ENCODE measurements at places on chromosomes 16 and 17.
A peak's percentile ranks its signal among the peaks of the same experiment; 100 is the strongest.

DNA sequence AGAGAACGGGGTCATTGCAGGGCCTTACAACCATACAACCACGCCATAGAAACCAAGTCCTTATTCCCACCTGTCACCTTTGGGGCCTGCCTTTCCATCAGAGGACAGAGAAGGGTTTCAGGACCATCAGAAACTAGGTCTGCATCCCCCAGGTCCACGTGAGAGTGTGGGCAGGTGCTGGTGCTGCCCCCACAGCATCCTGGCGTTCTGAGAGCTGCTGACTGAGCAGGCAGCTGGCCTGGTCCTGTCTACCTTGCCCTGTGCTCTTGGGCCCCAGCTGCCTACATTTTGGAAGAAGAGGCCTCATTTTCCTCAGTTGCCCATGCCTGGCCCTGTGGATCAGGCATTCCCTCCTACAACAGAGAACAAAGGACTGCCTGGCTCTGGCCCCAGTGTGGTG lies 21.6 kb downstream of the ZNF276 start:
- no peak for DNase-seq

GRCh38 chr17:70187383-70187782 lies 18.1 kb downstream of the KCNJ2 start:
- DNase-seq = no peak

DNA sequence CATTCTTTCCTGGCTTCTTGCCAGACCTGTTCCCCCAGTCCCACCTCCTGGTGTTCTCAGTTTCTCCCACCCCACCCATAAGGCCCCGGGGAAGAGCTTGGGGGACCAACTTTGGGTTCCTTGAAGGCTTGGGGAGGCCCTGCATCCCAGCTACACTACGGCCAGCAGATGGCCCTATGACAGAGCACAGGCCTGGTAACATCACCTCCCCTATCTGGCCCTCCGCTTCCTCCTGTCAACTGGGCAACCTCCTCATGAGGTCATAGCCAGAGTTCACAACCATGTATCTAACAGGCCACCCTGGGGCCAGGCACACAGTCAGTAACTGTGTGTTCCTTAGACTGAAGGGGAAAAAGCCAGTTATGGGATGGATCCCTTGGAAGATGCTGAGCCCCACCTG lies 31.4 kb downstream of the MYO15A start:
- DNase-seq = no peak

GRCh38 chr16:67748834-67749233 lies 29.7 kb upstream of the GFOD2 start:
- no peak for DNase-seq

DNA sequence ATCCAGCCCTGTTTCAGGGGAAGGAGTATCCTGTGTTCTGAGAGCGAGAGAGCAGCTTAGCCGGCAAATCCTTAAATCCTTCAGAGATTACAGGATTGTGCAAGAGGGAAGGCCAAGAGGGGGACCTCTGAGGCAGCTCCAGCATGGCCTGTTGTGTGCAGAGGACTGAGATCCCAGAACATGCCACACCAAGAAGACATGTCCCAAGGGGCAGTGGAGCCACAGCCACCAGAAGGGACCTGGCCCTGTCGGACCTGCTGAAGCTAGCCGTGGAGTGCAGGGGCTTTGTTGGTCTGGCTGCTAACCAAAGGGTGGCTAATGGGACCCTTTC lies 1.6 kb upstream of the MRC2 start:
- DNase-seq = no peak

- no peak for DNase-seq
Measured at GRCh38 chr17:13931111-13931526, 138.2 kb upstream of the COX10 start.

DNA sequence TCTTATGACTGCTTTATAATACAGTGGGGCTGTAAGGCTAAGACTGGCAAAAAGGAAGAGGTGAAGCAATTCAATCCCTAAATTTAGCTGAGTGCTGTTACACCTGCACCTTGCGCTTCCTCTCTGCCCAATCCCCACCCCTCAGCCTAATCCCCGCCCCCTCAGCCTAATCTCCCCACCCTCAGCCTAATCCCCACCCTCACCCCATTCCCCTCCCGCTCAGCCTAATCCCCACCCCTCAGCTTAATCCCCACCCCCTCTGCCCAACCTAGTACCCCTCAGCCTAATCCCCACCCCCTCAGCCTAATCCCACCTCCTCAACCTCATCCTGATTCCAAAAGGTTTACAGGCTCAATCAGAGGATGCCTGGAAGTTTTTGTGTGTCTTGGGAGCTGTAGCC lies 155.5 kb downstream of the PMP22 start:
- DNase-seq = no peak

- no peak for DNase-seq
Measured at GRCh38 chr17:7179317-7180254, at the start of gene ASGR1. Gene ASGR1, minus strand, starts transcription at chr17:7179370. Its CDS starts 807 bp downstream, at chr17:7178563.

DNA sequence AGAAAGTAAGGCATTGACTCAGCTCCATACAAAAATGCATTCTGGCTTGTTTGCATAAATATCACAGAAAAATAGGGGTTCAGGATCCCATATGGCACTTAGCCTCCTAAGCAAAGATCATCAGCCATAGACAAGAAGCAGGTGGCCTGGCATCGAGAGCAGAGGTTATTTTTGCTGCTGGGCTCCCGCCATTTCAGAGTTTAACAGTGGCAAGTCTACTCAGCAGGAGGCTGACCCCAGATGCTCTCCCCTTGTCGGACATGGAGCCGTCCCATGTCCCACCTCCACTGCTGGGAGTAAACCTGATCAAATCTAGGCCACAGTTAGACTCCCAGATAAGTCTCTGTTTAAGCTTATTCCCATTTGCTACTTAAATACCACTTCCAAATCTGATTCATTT lies 269.1 kb downstream of the FTO start:
- no peak for DNase-seq

DNA sequence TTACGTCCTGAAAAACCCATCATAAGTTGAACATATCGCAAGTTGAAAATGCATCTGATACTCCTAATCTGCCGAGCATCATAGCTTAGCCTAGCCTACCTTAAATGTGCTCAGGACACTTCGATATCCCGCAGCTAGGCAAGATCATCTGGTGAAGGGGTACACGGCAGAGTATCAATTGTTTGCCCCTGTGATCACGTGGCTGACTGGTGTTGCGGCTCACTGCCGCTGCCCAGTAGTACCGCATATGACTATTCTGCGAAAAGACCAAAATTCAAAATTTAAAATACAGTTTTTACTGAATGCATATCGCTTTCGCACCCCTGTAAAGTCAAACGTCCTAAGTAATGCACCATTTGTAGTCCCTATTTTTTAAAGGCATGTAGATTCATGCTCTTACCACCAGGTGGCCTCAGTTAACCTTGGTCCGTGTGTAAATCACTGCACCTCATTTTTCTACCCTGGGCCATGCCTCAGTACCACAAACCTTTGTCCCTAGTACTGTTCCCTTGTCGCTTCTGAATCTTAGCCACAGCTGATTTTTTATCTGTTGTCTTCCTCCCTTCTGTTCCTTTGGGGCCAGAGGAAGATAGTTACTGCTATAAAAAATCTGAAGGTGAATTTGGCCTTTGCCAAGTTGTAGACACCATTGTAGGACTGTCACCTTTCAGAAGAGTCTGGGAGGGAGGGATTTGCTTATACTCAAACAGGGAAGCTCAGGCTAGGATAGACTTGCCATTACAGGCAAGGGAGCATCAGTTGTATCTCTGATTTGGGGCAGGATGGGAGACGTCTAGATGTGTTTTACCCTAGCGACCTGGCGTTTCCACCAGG lies 34.4 kb downstream of the WWP2 start:
- peak; percentile 21 for DNase-seq

GRCh38 chr16:70526403-70526802 lies 2.8 kb downstream of the SF3B3 start:
- DNase-seq = no peak

DNA sequence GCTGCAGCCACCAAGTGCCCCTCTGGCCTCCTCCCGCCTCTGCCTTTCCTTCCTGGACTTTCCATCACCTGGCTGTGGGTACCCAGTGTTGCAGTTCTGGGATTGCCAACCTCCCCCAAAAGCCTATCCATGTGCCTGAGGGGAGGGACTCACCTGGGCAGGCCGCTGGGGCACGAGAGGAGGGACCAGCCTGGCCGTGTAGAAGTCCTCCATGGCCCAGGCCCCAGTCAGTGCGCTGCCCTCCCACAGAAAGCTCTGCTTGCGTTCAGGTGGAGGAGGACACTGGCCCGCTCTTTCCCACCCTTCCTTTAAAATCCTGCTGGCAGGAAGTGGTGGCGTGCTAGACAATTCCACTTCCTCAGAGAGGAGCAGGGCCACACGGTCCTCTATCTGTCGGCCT lies 14.2 kb downstream of the SLX4 start:
- DNase-seq = no peak

DNA sequence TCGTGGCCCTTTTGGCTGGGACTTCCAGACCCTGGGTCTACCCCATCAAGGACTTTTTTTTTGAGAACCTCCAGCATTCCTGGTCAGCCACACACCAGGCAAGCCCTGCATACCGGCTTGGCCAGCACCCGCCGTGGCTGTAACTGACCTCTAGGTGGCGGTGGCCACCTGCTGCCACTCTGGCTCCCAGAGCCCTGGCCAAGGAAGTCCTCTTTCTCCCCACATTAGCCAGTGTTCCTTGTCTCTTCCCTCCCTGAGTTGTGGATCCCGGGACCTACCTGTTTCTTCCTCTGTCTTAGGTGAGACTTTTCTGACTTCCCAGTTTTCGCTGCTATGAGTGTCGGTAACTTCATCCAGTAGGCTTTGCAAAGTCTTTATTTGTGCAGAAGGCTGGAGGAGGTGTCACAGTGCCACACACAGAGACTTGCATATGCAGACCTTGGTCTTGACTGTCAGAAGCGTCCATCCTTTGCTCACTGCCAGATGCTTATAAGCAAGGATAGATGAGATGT lies 348.3 kb downstream of the CPPED1 start:
- DNase-seq = peak; percentile 77

DNA sequence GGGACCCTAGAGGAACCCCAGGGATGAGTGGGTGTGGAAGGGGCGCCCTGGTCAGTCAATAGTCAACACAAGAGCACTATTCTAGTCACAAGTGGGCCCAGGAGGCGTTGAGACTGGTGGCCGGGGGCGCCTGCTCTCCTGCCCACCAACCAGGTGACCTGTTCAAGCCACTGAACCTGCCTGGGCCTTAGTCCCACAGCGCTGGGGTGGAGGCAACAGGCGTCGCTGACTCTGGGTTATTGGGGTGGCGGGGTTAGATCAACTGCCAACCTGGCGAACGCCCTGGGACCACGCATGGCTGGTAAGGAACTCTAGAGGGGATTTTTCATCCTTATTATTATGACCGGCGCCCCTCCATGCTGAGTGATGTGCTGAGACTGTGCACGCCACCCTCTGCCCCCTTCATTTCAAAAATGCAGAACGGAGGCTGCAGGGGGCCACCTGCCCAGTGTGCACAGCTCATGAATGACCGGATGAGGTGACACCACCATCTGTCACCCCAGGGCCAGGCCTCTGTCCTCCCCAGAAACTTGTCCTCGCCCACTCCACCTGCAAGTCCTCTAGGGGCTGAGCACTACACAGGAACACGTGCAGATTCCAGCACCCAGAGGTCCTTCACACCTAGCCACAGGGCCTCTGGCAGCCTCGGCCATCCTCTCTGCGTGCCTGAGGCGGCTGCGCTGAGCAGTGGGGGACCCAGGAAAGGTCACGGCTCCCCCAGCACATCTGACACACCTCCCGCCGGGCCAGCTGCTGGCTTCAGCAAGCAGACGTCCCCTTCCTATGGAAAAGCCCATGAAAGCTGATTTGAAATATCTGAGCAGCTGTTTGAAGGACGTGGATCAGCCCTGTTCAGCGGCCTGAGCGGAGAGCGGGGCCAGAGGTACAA lies 51.6 kb upstream of the DNAH17 start:
- DNase-seq = peak; percentile 54

DNA sequence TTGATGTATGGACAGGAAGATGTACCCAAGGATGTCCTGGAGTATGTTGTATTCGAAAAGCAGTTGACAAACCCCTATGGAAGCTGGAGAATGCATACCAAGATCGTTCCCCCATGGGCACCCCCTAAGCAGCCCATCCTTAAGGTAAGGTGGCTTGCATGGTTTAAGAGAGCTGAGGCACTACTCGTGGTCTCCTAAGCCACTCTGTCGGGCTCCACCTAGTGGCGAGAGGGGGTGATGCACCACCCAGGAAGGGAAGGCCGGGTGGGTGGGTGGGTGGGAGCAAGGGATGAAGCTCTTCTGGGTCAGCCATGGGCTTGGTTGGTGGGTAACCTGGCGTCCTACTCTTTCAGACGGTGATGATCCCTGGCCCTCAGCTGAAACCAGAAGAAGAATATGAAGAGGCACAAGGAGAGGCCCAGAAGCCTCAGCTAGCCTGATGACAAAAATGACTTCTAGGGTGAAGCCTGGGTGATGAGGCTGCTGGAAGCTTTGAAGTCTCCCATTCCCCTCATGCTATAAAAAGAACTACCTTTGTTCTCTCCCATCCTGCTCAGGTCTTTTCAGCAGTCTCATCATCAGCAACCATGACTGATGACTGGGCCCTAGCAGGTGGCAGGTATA lies 21.5 kb downstream of the GPR179 start:
- DNase-seq = peak; percentile 45

GRCh38 chr17:417691-418420 lies 65.2 kb upstream of the RPH3AL start:
- no peak for DNase-seq

GRCh38 chr17:6427279-6427781 lies 7.6 kb downstream of the AIPL1 start:
- DNase-seq = no peak

- DNase-seq = no peak
Measured at GRCh38 chr17:19651451-19652238, 3.1 kb downstream of the ALDH3A2 start.

DNA sequence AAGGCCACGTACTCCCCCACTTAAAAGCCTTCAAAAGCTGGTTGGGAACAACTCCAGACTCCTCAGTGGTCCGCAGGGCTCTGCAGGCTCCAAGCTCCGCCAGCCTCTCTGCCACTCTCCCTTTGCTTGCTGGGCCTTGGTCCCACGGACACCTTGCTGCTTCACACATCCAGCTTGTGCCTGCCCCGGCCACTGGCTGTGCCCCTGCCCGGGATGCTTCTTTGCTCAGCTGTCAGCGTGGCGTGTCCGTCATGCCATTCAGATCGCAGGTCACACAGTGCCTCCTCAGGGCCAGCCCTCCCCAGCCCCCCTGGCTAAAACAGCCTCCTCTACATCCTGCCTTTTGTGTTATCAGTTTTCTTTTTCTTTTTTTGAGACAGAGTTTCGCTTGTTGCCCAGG lies 11.8 kb downstream of the ASPHD1 start:
- DNase-seq = peak; percentile 80

GRCh38 chr16:79716645-79717332 lies 116.3 kb upstream of the MAF start:
- no peak for DNase-seq

DNA sequence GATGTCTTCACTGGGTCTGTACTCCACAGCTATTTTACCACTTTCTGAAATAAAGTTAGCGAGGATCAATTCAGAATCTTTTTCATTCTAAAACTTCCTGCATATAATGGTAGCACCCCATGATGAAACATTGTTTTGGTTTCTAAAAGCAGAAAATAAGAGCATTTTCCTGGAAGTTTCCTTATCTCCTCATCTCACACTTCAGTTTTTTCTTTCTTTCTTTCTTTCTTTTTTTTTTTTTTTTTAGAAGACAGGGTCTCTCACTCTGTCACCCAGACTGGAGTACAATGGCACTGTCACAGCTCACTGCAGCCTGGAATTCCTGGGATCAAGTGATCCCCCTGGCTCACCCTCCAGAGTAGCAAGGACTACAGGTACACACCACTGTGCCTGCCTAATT lies 10.3 kb downstream of the RDM1 start:
- DNase-seq = no peak

Data from NCI-H146 (cell line).